Kidney (tissue), 22 donors: ENCODE measurements at places on chromosomes 5 and 9. TPM values are rescaled to one million over a fixed set of nuclear protein-coding genes. Genes with fewer than 3 reads are reported as not detected.

ROPN1L gene
- 1.7 TPM for total RNA-seq

DNA sequence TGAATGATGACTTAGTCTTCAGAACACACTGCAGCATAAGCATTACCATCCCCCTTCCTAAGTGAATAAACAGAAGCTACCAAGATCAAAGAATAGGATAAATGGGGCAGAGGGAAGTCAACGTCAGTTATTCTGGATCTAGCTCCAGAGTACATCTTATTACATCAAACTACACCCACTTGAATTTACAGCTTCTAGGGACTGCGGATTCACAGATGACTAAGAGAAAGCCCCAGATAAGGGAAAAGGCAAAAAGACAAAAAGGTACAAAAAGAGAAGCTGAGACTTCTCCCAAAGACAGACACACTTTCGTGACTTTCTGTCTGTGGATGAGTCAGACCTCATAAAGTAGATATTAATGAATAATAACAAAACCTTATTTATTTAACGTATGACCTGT is 457.9 kb upstream of the BRINP1 start:
- DNase-seq = no peak

CDH6 gene
- 196 TPM for total RNA-seq

TMEFF1 gene
- 0.66 TPM for total RNA-seq

- no peak for DNase-seq
These were observed 161.9 kb downstream of the TAF11L14 start for GRCh38 chr5:17796142-17796541.

ZFP37 gene
- 4.1 TPM for total RNA-seq

SCGB3A2 gene
- not detected for total RNA-seq
